A549 treated with GW870086 at 1 μM for 4 hours (cell line): ENCODE measurements at places on chromosomes 6 and 20. TPM values are rescaled to one million over a fixed set of nuclear protein-coding genes. Genes with fewer than 3 reads are reported as not detected.

Gene NKX2-2
- total RNA-seq: not detected in 5 replicates

Gene KIF13A
- 17.6 to 21.4 TPM (median 19.3 TPM) in 5 replicates for total RNA-seq

Gene AKAP7
- 2.2 to 3.4 TPM (median 2.6 TPM) in 5 replicates for total RNA-seq

Gene SNRPB
- total RNA-seq: 850 to 1,095 TPM (median 1,020 TPM) in 5 replicates

Gene PBOV1
- not detected in 5 replicates for total RNA-seq

Gene GDAP1L1
- 0.08 TPM in 1 of 5 replicates, not detected in the others for total RNA-seq
